ENCODE measurements at places on chromosomes 16 and 17.

GRCh38 chr17:61161615-61162134, 238.0 kb upstream of the TBX2 start:
- no peak for DNase-seq

DNA sequence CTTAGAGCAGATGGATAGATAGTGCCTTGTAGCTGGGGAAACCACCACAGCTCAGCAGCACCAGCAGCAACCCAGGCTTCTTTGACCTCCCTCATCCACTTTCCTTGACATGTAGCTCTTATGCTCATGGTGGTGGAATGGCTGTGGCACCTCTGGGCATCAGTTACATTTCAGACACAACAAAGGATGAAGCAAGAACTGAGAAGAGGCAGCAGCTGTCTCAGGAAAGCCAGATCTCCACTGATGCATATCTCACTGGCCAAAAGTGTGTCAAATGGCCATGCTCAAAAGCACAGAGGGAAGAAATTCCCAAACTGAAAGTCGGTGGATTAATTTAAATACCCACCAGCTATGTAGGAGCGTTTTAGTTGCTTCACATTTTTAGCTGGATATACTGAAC, 671.4 kb upstream of the SALL1 start:
- no peak for DNase-seq

- DNase-seq = no peak
Observed at GRCh38 chr17:13418891-13419290, 182.8 kb downstream of the HS3ST3A1 start.

DNA sequence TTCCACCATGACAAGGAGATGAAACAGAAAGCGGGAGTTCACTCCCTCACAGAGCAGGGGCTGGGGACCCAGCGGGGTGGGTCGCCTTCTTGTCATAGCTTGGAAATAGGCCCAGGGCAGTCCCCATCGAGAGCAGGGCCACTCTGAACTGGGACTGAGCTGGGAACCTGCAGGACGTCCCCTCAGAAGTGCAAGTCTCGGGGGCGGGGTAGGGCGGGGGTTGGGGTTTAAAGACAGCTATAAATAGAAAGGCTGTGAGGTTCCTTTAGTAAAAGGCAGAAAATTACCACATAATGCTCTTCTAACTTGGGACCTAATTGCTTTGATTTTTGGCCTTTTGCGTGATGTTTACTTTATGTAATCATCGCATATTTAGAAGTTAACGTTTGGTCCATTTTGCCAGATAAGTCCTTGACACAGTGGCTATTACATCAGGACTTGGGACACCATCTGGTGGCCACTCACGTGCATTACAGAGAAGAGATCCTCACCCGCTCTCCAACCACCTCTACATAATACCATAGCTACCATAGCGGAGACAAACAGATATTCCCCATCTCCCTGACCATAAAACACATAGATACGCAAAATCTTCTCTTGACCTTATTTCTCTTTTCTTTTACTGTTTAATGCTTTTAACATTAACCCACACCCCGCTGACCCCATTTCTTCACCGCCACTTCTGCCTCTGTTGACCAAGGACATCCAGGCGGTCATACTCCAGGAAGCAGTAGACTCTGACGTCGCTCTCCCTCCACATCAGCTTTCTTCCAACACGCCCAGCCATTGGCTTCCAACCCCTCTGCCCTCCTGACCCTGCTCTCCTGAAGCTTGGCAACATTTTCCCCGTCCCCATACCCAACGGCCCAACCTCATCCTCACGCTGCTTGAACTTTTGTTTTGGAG, 27.5 kb upstream of the PIK3R6 start:
- DNase-seq = peak; percentile 67

DNA sequence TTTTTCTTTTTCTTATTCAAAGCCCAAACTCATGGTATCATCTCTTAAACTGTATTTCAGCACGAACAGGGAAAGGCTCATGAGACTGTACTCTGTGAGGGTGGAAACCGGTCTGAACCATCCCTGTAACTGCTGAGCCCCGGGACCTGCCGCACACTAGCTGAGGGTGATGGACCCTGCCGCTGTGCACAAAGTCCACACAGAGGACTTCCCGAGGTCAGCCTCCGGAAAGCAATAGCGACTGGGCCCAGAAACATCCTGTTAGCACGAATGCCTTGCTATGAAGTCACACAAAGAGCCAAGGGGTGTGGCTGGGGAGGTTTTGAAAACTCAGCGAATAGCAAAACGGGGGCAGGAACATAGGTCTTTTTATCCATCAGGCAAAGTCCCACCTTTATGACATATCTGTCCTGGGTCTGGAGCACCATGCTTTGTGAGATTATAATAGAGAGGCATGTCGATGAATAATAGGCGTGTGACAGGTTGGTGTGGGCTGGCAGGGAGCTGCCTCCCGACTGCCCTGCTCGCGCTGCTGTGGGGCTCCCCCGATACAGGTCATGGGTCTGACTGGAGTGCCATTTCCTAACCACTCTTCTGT, 33.4 kb downstream of the CDK5R1 start:
- DNase-seq = peak; percentile 73

- DNase-seq = no peak
Observed at GRCh38 chr17:31472137-31472536, 80.7 kb downstream of the RAB11FIP4 start.

DNA sequence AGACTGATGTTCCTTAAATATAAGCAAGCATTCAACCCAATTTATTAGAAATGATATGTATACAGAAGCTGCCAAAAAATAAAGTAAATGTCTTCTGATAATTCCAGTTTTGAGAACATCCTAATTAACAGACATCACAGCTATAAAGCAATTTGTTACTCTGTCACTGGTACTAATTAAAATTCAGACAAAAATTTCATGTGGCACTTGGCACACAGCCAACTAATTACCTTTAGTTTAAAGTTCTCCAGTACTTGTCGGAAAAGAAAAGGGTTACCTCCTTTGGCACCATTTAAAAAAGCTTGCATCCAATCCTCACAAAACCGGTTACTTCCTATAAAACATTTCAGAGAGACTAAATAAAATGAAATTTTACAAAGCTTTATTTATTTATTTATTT, 8.8 kb downstream of the C17orf75 start:
- DNase-seq = no peak

- DNase-seq = no peak
Observed at GRCh38 chr17:62075308-62075815, 10.3 kb upstream of the MED13 start.

GRCh38 chr17:6075050-6075449, 4.9 kb downstream of the WSCD1 start:
- no peak for DNase-seq

GRCh38 chr17:9016941-9017552, 4.3 kb upstream of the NTN1 start:
- DNase-seq = no peak

DNA sequence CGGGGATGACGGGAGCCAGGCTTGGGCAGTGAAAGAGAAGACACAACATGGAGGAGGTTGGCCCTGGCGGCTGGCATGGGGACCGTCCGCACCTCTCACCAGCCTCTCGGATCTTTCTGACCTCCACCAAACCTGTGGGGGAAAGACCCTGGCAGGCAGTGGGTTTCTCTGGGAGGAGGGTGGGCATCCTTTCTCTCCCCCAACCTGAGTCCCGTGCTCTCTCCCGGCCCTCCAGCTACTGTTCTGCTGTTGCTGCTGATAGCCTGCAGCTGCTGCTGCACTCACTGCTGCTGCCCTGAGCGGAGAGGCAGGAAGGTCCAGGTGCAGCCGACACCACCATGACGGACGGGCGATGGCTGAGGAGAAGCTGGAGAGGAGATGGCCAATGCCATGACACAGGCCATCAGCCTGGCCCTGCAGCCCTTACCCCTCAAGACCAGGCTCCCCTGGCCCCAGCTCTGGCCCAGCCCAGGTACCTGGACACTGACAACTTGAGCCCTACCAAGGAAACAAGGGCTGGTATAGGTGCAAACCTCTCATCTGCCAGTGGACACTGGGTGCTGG, 7.4 kb downstream of the SMIM5 start:
- no peak for DNase-seq

GRCh38 chr16:83482545-83483162, 325.1 kb upstream of the HSBP1 start:
- no peak for DNase-seq

- no peak for DNase-seq
Observed at GRCh38 chr17:6696906-6697305, 16.3 kb downstream of the SLC13A5 start.

DNA sequence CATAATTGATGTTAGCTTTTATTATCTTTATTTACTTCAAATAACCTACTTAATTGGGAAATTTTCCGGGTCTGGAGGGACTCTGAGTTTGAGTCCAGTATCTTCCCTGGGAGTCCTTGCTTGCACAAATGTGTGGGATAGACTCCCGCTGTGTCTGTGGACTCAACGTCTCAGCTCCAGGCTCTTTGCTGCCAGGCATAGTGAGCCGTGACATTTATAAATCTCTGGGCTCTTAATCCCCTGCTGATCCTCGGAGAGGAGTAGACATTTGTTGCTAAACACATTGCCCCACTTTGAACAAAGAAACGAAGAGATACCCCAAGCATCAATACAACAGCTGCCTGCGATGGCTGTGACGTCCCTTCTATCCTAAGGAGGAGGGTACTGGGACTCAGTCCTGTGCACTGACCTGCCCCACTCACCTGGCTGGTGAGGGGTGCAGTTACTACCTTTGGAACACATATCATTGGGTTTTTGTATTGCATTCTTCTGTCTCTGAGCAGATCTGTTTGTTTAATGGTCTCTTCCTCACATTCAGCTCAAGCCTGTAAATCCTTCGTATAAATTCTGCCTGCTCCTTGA, 316.9 kb downstream of the HAPSTR1 start:
- no peak for DNase-seq

DNA sequence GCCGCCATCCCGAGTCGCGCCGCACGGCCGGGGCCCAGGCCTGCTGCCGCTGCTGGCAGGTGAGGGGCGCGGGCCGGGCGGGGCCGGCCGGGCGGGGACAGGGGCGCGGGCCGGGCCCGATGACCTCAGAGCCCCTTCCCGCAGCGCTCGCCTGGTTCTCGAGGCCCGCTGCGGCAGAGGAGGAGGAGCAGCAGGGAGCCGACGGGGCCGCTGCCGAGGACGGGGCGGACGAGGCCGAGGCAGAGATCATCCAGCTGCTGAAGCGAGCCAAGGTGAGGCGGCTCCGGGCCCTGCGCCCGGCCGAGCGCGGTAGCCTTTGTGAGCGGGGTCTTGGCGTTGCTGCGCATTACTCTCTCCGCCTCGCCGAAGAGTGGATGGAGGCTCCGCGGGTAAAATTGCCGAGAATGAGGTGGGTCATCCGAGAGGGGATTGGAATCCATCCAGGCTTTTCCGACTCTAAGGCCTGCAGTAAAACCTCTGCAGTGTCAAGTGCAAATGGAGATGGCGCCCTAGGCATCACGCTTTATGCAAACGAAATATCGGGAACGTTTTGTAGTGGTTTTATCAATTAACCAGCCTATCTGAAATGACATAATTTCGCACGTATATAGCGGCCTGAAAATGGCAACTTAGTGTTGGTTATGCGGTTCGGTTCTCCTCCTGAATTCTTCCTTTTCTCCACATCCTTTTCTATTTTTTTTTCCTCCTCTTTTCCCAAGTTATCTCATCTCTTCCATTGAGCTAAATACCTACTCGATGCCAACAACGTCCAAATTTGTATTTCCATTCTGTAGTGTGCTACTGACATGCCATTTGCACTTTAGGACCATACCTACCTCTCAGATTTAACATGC, 577 bp downstream of the TTC19 start:
- no peak for DNase-seq

DNA sequence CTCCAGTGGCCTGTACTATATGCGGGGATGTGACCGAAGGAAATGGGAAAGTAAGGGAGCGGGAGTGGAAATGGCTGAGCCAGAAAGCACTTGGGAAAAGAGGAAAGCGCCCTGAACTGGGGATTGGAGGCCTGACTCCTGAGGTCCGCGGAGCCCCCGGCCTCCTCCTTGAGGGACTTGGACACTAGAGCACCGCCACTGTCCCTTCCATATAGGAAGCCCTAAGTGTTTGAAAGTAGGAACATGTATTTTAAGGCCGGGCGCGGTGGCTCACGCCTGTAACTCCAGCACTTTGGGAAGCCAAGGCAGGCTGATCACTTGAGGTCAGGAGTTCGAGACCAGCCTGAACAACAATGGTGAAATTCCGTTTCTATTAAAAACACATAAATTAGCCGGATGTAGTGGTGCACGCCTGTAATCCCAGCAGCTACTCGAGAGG, 530 bp upstream of the ZDHHC7 start:
- no peak for DNase-seq

DNA sequence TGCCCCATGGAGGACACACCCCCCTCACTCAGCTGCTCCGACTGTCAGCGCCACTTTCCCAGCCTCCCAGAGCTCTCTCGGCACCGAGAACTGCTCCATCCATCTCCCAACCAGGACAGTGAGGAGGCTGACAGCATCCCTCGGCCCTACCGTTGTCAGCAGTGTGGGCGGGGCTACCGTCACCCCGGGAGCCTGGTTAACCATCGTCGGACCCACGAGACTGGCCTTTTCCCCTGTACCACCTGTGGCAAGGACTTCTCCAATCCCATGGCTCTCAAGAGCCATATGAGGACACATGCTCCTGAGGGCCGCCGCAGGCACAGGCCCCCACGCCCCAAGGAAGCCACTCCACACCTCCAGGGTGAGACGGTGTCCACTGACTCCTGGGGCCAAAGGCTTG, 2.1 kb downstream of the ZNF646 start:
- DNase-seq = no peak

All from CD4-positive, alpha-beta T cell treated with Interleukin-12 subunit alpha and Interleukin-12 subunit beta, for 1 hour (primary cell).